ENCODE measurements at places on chromosomes 1 and 21.

DNA sequence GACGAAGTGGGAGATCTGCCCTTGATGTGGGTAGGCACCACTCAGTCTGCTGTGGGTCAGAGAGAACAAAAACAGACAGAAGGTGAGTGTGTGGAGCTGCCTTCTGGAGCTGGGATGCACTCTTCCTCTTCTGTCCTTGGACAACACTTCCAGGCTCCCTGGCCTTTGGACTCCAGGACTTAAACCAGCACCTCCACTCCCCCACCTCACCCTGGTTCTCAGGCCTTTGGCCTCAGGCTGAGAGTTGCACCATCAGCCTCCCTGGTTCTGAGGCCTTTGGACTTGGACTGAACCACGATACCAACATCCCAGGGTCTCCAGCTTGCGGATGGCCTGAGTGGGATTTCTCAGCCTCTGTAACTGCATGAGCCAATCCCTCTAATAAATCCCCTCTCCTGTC lies 68.1 kb upstream of the STUM start:
- DNase-seq, result no peak

- DNase-seq, result no peak
These were observed 75.5 kb downstream of the CAMK2N1 start for GRCh38 chr1:20410503-20410902.

GRCh38 chr1:3899754-3900149 lies 320 bp downstream of the C1orf174 start:
- DNase-seq, result no peak

- no peak for DNase-seq
These were observed 72.8 kb upstream of the CD55 start for GRCh38 chr1:207248544-207249198.

DNA sequence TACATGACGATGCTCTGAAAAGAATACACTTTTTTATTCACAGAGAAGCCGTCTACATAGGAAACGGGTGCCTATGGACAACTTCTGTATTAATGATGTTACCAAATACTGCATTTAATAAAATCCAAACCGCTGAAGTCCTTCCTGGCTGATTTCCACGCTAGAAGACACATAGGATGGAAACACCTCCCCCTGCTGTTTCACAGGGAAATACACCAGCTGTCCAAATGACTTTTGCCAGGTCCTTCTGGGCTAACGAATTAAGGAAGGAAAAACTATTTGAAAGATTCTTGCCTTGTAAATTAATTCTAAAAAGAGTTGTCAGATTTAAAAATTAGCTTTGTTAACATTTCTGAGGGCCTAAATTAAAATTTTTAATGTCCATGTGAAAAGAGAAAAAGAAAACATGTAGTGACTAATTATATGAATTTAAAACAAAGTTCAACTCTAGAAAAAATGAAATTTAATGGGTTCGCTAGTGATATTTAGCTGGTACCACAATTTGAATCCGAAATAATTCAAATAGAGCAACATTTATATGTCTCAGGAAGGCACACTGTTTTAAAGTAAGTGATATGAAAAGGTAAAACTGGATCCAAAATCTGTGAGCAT lies 146.0 kb downstream of the RERE start:
- peak; percentile 81 for DNase-seq

DNA sequence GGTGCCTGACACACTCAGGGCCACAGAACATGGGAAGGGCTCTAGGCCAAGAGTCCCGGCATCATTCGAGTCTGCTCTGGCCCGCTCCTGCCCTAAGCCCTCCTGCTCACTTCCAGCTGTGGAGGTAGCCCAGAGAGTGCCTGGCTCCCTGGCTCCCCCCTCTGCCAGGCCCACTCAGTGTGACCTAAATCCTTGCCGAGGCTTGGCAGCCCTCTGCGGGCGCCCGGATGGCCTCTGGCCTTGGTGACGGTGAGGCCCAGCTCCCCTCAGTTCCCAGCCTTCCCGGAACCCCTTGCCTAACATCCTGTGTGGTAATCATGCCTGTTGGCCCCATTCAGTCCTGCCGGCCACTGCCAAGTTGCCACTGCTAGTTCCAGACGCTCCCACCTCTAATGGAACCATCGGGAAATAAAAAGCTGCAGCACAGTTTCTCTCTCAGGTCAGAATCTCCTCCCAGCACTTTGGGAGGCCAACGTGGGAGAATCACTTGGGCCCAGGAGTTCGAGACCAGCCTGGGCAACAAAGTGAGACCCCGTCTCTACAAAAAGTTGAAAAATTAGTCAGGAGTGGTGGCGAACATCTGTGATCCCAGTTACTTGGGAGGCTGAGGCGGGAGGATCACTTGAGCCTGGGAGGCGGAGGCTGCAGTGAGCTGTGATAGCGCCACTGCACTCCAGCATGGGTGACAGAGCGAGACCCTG lies 1.2 kb upstream of the H6PD start:
- no peak for DNase-seq
